ENCODE measurements at places on chromosomes 11 and 22.

DNA sequence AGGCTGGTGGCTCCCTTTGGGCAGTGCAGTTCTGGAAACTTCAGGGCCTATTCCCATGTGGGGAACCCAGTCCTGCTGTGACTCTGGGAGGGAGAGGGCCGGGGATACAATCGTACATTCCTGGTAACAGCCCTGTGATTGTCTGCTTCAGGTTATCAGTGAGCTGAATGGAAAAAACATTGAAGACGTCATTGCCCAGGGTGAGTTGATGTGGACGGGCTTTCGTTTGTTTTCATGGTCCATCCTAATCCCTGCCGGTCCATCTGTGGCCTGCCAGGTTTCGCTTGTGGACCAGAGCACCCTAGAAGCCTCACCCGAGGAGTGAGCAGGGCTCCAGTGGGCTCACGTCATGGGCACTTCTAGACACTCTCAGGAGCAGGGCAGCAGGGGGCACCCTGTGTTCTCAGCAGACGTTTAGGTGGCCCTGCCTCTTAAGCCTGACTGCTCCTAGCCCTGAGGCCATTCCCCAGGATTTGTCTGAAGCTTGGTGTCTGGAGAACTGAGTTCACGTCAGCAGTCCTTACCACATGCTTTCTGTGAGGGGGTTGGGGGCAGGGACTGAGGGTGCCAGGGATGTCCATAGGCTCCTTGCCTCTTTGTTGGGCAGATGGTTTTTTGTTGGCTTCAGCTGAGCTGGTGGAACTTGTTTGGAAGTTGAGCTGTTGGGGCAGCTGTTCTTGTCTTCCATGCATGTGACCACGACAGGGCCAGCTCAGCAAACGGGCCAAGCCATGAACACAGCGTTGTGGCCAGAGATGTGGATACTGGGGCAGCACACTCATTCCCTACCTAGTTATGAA lies 1.9 kb downstream of the RPLP2 start:
- no peak for DNase-seq

- no peak for DNase-seq
These were observed 28.7 kb downstream of the KCNQ1 start for GRCh38 chr11:2473361-2474058.

DNA sequence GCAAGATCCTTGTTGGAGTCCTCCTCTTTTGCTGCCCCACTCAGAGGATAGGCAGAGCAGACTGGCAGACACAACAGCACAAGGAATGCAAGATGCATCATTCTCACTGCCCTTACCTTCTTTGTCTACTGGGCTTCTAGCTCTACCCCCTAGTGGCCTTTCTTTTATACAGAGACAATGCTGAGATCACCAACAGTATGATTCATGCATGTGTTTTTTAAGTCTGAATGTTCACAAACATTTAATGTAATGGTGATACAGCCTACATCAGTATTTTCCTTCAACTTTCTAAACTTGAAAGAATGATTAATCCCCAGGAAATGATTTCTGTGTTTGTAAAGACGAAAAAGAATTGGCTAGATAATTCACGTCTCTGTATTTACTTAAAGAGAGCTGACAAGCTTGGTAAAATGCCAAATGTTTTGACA lies at the start of gene MMP10:
MMP10 (minus strand) TSS at position 138 of the 428 bp plus-strand sequence; CDS start at position 101, 37 bp downstream.
- no peak for DNase-seq

GRCh38 chr11:132346558-132347148 lies 976.2 kb downstream of the NTM start:
- no peak for DNase-seq

GRCh38 chr11:27357250-27357649 lies 5.8 kb downstream of the CCDC34 start:
- DNase-seq = no peak

- no peak for DNase-seq
These were observed 22.9 kb upstream of the CRYBB3 start for GRCh38 chr22:25176799-25177198.

DNA sequence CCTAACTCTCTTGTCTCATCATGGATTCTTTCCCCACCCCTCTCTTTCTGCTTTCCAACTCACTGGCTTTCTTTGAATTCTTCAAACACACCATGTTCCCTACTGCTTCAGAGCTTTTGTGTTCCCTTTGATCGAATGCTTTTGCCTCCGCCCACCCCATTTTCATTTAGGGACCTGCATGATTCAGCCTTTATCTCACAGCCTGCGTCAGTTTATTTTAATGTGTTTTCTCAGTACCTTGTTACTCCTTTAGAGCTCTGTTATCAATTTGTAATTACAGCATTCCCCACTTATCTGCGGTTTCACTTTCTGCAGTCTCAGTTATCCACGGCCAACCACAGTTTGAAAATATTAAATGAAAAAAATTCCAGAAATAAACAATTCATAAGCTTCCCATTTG lies 451.3 kb downstream of the METTL15 start:
- no peak for DNase-seq

DNA sequence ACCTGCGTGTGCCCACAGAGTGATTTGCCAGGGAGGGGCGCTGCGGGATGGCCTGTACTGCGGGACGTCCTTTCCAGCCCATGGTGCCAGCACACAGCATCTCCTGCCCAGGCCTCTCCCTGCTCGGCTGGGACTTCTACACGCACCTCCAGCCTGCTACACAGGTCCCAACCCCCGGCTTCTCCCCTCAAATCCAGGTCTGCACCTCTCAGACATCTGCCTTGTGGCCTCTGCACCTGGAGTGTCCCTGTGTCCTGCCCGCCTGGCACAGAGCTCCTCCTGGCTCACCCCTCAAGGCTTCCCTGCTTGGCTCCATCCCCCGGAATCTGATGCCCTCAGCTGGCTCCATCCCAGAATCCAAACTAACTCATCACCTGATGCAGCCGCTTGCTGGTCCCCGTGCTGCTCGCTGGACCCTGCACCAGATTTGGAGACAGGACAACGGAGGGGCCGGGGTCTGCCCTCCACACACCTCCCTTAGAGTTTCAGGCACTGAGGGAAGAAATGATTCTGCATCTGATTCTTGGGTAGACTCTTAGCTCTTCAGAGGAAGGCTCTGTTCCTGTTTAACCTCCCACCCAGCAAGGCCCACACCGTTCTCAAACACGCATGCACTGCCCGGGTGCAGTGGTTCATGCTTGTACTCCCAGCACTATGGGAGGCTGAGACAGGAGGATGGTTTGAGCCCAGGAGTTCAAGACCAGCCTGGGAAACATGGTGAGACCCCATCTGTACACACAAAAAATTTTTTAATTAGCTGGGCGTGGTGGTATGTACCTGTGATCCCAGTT lies 4.0 kb upstream of the LSP1 start:
- no peak for DNase-seq

DNA sequence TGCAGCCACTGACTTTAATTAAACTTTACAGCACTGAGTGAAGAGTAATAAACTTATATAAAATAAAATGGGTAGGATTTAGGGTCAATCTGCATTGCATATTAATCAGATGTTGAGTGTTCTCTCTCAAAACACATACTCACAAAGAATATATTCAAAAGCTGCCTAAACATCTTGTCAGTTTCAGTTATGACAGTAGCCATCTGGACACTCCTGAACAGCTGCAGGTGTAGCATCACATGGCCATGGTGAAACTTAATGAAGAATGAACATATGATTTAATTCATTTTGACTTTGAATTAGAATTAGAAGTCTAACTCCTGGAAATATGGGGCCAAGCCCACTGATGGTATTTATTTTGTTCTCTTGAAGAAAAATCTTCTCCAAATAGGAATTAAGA lies 684.3 kb upstream of the RAG2 start:
- no peak for DNase-seq

Data from stimulated activated CD8-positive, alpha-beta memory T cell treated with anti-CD3 and anti-CD28 coated beads, Interleukin-2, amount 100 ng/mL, for 1 hour (primary cell).